HFFc6 (cell line): ENCODE measurements at places on chromosomes 16 and 17. TPM values are rescaled to one million over a fixed set of nuclear protein-coding genes. Genes with fewer than 3 reads are reported as not detected.

Gene TBX4
- total RNA-seq, result 0.14 TPM in 1 of 3 replicates, not detected in the others

DNA sequence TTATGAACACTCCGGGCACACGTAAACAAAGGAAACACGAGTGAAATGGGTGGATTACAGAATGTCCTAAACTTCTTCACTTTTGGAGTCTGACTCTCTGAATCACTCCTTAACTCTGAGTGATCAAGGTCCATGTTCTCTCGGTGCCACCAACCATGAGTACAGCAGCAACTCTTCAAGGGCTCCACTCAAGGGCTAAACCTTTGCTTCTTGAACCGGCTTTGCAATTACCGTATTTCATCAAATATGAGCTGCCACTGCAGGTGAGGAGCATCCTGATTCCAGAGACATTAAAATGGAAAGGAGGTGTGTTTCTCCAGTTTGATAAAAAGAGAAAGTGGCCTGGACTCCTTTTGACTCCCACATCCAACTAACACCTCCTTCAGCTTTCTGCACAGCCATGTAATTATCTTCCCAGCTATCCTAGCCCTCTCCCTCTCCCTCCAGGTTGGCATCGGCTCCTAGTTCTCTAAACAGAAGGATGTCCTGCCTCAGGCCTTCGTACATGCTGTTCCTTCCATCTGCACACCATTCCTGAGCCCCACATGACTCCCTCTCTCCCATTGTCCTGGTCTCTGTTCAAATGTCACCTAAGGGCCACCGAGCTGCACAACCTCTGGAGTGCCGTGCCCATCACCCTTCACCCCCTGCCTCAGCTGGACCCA, 61.4 kb downstream of the ZDHHC7 start:
- DNase-seq, result no peak
- peaks cover 2% of the 10 kb centered on the region for H3K27me3 ChIP-seq
- H3K4me3 ChIP-seq, result no peak overlapping the region
- H3K27ac ChIP-seq, result no peak overlapping the region; the same call in 1 of the 2 replicates
- no peaks in the 10 kb centered on the region; the same call in 1 of the 2 replicates for H3K4me1 ChIP-seq

- H3K27me3 ChIP-seq, result no peaks in the 10 kb centered on the region
- peaks cover 41% of the 10 kb centered on the region for H3K36me3 ChIP-seq
- H3K4me1 ChIP-seq, result peaks cover 22% of the 10 kb centered on the region
- peak overlapping the region; percentile 70 for H3K27ac ChIP-seq
Measured at GRCh38 chr16:53291757-53292392, 142.4 kb upstream of the RBL2 start.

- H3K36me3 ChIP-seq, result no peaks in the 10 kb centered on the region
- H3K27me3 ChIP-seq, result peaks cover 6% of the 10 kb centered on the region; the same call in 1 of the 2 replicates
- DNase-seq, result peak; percentile 1
- H3K4me3 ChIP-seq, result no peak overlapping the region
- H3K4me1 ChIP-seq, result no peaks in the 10 kb centered on the region; the same call in 1 of the 2 replicates
Measured at GRCh38 chr16:83470416-83470815, 337.4 kb upstream of the HSBP1 start.

- H3K4me3 ChIP-seq, result no peak overlapping the region
- no peaks in the 10 kb centered on the region for H3K4me1 ChIP-seq
- no peak for DNase-seq
- H3K27me3 ChIP-seq, result peaks cover 29% of the 10 kb centered on the region
Measured at GRCh38 chr17:77735081-77735565, 223.4 kb upstream of the TNRC6C start.

GRCh38 chr16:13571036-13571435, 348.9 kb upstream of the ERCC4 start:
- no peak for DNase-seq
- H3K4me3 ChIP-seq, result no peak overlapping the region
- H3K36me3 ChIP-seq, result peaks cover 6% of the 10 kb centered on the region; the same call in 1 of the 2 replicates
- no peaks in the 10 kb centered on the region for H3K4me1 ChIP-seq
- no peak overlapping the region for H3K27ac ChIP-seq

DNA sequence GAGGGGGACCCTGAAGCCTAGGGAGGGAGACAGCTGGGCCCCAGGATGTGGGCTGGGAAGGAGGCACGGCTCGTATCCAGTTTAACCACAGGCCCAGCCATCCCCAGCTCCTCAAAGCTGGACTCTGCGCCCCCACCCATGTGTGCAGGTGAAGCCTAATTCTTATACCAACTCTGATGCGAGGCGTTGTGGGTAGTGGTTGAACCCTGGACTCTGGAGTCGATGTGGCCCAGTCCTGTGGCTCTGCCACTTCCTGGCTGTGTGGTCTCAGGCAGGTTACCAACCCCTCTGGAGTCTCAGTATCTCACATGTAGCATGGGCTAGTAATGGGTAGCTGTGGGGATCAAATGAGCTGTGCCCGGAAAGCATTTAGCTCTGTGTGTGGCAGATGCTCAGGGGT, 60.4 kb upstream of the TOB1 start:
- no peak overlapping the region for H3K4me3 ChIP-seq
- H3K27me3 ChIP-seq, result peaks cover under 1% of the 10 kb centered on the region
- H3K36me3 ChIP-seq, result no peaks in the 10 kb centered on the region
- peaks cover 51% of the 10 kb centered on the region for H3K4me1 ChIP-seq
- DNase-seq, result no peak

DNA sequence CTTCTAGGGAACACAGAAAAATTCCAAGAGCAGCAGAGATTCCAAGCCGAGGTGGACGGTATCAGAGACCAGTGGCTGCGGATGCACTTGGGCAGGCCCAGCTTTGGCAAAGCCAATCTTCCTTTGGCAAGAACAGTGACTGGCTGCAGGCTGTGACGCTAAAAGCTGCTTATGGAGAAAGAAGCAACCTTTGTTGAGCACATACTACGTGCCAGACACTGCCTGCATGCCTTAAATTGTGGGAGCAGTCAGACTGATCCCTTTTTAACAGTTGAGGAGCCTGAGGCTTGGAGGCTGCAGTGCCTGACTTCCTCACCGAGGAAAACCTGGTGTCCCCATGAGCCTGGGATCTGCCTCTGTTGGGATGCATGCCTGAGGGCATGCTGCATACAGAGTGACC, 69.0 kb upstream of the AMZ2 start:
- H3K27ac ChIP-seq, result no peak overlapping the region
- peaks cover 4% of the 10 kb centered on the region; the same call in 1 of the 2 replicates for H3K4me1 ChIP-seq

- no peak for DNase-seq
- H3K4me1 ChIP-seq, result peaks cover 15% of the 10 kb centered on the region; the same call in 1 of the 2 replicates
- no peak overlapping the region for H3K4me3 ChIP-seq
Measured at GRCh38 chr17:72661116-72661944, 431.2 kb downstream of the SLC39A11 start.

Gene TVP23A
- total RNA-seq, result not detected in 3 replicates

Gene BRIP1
- 4.6 to 8.5 TPM (median 8.4 TPM) in 3 replicates for total RNA-seq

DNA sequence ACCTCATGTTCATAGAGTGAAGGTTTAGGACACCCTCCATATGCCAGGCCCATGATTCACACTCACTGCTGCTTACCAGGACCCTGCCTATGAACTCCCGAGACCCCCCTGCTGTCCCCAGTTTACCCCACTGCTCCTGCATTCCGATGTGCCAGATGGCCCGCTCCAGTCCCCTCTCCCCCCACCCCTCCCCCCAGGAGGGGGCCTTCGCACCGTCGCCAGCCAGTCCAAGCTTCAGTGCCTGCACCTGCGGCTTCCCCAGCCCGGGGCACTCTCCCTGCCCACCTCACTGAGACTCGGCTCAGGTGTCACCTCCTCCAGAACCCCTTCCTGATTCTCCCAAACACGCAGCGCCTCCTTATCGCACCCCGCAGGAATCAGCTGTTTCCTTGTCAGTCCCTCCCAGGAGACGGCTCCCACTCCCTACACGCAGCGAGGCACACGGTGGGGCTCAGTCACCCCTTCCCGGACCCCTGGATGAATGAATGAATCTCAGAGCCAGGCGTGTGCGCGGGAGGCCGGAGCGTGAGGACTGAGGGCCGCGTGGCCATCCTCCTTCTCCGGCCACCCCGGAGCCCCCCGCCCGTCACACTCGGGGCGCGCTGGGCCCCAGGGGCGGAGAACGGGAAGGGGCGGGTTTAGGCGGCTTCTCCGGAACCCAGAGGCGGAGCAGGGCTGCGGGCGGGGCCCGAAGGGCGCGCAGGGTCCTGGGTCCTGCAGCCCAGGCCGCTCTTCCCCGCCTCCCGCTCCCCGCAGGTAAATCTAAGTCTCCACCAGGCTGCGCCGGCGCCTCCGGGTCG, 1.6 kb downstream of the MYO1C start:
- peaks cover 5% of the 10 kb centered on the region; the same call in 1 of the 2 replicates for H3K36me3 ChIP-seq
- H3K4me1 ChIP-seq, result peaks cover 35% of the 10 kb centered on the region
- H3K27ac ChIP-seq, result peak overlapping the region; percentile 74
- peak overlapping the region; percentile 84 for H3K4me3 ChIP-seq
- no peak for DNase-seq
- H3K27me3 ChIP-seq, result no peaks in the 10 kb centered on the region; the same call in 1 of the 2 replicates

DNA sequence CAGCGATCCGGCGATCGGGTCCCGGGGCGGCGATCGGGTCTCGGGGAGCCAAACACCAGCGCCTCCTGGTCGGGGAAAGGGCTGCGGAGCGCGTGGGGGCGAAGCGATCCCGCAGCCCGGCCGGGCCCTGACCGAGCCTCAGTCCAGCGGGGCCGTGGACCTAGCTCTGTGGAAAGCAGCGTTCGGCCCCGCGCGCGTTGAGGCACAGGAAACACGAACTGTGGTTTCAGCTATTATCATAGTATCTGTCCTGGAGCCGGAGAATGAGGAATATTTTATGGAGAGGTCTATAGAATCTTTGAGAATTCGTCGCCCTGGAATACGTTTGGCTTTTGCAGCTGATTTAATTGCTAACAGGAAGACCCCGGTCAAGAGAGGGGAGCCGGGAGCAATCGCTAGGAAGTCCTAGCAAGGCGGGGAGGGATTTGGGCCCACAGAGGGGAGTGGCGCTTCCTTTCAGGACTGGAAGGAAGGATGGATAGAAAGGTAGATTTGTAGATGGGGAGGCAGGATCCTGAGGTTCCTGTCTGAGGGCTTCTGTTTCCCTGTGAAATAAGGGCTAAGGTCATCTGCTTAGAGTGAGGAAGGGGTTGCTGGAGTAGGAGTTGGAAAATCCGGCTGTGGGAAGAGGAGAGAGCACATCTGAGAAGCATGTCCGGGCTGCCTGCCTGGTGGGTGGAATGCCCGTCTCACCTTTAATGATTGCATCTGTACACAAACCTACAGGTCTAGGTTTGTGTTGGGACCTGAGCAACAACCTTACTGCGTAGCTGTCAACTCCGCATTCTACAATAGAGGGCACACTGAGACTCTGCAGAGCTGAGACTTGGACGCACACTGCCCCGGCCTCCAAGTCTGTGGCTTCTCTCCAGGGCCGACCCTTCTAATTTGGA, 770 bp downstream of the CCNF start:
- no peak for DNase-seq
- peaks cover 31% of the 10 kb centered on the region for H3K4me1 ChIP-seq
- peak overlapping the region; percentile 53 for H3K27ac ChIP-seq
- H3K27me3 ChIP-seq, result peaks cover under 1% of the 10 kb centered on the region; the same call in 1 of the 2 replicates
- H3K36me3 ChIP-seq, result peaks cover 18% of the 10 kb centered on the region; the same call in 1 of the 2 replicates

Gene NKD1
- not detected in 3 replicates for total RNA-seq

Gene PHOSPHO1
- total RNA-seq, result 0.24 to 0.37 TPM in 2 of 3 replicates, not detected in the other

Gene OTOP2
- not detected in 3 replicates for total RNA-seq

DNA sequence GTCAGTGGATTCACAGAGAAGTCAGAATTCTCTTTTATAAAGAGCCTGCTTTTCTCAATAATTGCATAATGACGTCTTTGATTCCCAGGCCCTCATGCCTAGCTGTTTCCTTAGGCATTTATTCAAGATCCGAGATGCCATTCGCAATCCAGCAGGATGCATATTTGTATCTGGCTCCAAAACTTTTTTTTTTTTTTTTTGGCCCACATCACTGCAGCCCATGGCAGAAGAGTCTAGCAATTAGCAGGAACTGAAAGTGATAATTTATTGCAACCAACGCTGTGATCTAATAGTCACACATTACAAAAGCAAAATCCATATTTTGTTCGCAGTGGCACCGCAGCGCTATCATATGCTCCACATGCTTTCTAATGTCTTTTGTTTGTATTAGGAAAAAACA, 503.4 kb downstream of the MAF start:
- H3K36me3 ChIP-seq, result peaks cover 15% of the 10 kb centered on the region
- H3K27ac ChIP-seq, result no peak overlapping the region
- H3K27me3 ChIP-seq, result no peaks in the 10 kb centered on the region
- no peaks in the 10 kb centered on the region for H3K4me1 ChIP-seq

Gene TMC8
- total RNA-seq, result not detected in 3 replicates

DNA sequence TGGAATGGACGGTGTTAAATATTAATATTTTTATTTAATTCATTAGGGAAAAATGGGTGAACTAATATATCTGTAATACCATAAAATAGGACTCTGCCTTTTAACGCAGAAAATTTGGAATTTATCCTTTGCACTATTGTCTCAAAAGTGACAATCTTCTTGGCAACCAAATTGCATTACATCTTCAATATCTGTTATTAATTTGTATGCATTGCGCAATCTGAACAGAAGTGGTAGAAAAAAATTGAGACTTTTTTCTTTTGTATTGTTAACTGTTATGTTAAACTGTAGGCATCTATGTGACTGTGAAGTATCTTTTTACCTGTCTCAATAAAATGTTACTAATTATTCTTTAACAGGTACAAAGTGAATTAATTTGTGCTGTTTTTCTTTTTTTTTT, 55.6 kb downstream of the PPM1E start:
- no peaks in the 10 kb centered on the region for H3K4me1 ChIP-seq
- DNase-seq, result no peak
- no peak overlapping the region for H3K4me3 ChIP-seq

- no peak overlapping the region for H3K4me3 ChIP-seq
- no peaks in the 10 kb centered on the region for H3K27me3 ChIP-seq
- H3K36me3 ChIP-seq, result peaks cover 16% of the 10 kb centered on the region; the same call in 1 of the 2 replicates
- H3K27ac ChIP-seq, result no peak overlapping the region
- no peak for DNase-seq
- H3K4me1 ChIP-seq, result no peaks in the 10 kb centered on the region
Measured at GRCh38 chr16:48833461-48833860, 223.5 kb upstream of the N4BP1 start.

DNA sequence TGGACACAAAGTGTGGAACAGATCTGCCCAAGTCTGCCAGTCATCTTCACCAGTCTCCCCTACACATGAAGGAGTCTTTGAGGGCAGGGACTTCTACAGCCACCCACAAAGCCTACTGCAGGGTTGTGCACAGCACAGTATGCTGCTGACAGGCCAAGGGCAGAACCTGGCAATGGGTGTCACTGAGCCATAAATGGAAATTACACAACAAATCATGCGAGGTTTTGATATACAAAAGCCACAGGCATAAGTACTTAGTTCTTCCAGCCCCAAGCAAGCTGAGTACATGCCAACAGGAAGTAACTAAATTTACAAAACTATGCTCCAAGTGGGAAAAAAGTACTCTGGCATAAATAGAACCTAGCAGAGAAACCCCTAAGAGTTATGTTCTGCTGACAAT, 7.8 kb upstream of the PSMC3IP start:
- no peak overlapping the region for H3K27ac ChIP-seq
- no peaks in the 10 kb centered on the region for H3K4me1 ChIP-seq
- no peak for DNase-seq
- H3K4me3 ChIP-seq, result no peak overlapping the region
- peaks cover 6% of the 10 kb centered on the region for H3K36me3 ChIP-seq

Gene TADA2A
- 15.3 and 17.7 TPM in 2 replicates for total RNA-seq

DNA sequence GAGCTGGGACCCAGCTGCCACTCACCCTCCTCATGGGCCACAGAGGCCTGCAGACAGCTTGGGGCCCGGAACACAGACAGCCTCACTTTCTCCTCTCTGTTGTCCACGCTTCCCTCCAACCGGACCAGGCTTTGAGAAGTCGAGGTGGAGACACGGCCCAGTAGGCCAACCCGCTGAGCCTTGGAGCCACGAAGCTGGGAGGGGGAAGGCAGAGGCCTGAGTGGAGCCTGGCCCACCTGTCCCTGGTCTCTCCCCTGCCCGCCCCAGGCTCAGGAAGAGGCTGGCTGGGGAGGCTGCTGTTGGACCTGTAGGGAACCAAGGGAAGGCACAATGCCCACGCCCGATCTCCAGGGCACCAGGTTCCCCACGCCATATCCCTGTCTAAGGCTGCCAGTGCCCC, 48.1 kb downstream of the RMI2 start:
- H3K27me3 ChIP-seq, result peaks cover 3% of the 10 kb centered on the region; the same call in 1 of the 2 replicates
- no peak overlapping the region for H3K4me3 ChIP-seq
- H3K27ac ChIP-seq, result no peak overlapping the region
- peaks cover 5% of the 10 kb centered on the region; the same call in 1 of the 2 replicates for H3K4me1 ChIP-seq
- DNase-seq, result no peak
